Right ventricle myocardium inferior (tissue), 1 donor: ENCODE measurements at places on chromosomes 1 and 21. TPM values are rescaled to one million over a fixed set of nuclear protein-coding genes. Genes with fewer than 3 reads are reported as not detected.

- DNase-seq: peak; percentile 81
These were observed 146.1 kb upstream of the FGGY start for GRCh38 chr1:59150577-59151386.

DNA sequence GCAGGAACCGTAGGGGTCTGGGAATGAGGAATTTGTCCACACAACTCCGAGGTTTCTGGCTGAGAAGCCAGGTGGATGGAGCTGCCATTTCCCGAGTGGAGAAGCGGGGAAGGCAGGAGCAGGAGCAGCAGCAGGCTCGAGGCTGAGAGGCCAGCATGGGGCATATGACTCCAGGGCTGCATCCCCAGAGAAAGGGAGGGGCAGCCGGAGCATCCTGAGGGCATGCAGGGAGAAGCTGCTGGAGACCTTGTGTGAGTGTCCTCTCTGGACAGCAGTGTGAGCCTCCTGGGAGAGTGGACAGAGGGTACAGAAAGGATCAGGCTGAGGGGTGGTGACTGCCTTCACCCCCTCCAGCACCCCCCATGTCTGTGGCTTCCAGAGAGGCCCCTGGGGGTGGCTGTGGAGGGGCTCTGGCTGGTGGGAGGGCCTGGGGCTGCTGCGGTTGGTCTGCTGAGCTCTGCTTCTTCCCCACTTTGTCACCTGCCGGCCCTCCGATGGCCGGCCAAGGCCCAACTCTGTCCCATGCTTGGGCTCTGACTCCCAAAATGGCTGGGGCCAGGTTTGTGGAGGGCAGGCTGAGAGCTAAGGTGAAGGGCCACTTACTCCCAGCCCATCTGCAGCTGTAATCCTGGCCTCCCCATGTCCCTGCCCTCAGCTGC, 633.1 kb downstream of the MATN1 start:
- DNase-seq: no peak

DNA sequence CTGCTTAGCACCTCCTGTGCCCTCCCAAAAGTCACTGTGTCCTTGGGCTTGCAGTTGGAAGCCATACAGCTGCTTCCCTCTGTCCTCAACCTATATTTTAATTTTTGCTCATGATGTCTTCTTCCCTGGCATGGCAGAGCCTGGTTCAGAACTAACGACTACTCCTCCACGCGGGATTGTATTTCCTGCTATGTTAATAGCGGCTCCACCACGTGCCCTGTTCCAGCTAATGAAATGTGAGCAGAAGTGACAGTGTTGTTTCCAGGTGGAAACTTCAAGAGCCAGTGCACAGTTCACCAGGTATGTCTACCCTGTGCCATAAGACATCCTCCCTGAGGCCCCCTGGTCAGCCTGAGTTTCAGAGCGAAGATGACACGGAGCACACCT, 52.1 kb downstream of the DHRS3 start:
- no peak for DNase-seq

- DNase-seq: no peak
These were observed 378.9 kb downstream of the HHAT start for GRCh38 chr1:210707300-210708240.

GRCh38 chr1:56910441-56910985, 55.3 kb downstream of the C8B start:
- no peak for DNase-seq

DNA sequence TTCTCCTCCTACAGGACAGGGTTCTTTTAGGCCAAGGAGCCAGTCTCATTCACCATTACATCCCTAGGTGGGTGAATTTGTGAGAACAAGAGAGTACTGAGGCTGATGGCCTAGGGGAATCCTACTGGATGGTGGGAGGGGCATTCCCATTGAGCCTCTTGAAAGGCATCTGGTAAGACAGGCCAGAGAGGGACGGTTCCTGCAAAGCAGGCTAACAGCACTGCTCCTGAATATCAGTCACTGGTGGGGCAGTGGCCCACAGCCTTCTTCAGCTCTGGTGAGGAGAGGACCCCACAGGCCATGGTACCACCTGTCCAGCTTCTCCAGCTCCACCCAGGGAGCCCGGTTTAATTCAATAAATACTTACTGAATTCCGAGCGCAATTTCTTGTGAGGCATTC, 125.9 kb upstream of the EDN2 start:
- no peak for DNase-seq

The TMEM82 gene
- total RNA-seq: not detected
